ENCODE measurements at places on chromosomes 1 and 21.

DNA sequence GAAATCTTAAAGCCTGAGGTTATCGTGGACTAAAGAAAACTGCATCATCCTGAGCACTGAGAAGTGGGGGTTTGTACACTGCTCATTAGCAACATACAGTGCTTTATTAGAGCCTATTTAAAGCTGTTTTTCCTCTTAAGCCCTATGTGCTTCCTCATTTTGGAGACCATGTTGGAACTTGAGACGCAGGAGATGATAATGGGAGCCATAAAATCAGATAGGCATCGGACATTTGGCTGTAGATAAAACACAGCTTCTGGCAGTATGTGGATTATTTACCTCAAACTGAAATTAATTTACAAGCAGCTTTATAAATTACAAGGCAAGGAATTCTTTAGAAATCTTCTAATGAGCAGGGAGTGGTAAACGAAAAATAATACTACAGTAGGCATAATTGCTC is 147.7 kb upstream of the IVNS1ABP start:
- no peak for DNase-seq

- no peak for DNase-seq
Measured at GRCh38 chr1:22699681-22700520, 10.7 kb upstream of the EPHB2 start.

DNA sequence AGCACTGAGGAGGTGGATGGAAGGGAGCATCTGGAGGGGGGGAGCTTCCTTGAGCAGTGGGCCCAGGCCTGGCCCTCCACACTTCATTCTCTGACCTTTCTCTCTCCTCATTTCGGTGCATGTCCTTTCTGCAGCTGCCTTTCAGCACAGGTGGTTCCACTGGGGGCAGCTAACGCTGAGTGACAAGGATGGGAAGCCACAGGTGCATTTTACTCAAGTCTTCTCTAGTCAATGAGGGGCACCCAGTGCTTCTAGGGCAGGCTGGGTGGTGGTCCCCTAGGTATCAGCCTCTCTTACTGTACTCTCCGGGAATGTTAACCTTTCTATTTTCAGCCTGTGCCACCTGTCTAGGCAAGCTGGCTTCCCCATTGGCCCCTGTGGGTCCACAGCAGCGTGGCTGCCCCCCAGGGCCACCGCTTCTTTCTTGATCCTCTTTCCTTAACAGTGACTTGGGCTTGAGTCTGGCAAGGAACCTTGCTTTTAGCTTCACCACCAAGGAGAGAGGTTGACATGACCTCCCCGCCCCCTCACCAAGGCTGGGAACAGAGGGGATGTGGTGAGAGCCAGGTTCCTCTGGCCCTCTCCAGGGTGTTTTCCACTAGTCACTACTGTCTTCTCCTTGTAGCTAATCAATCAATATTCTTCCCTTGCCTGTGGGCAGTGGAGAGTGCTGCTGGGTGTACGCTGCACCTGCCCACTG is 43.2 kb downstream of the YARS1 start:
- DNase-seq, result no peak

- no peak for DNase-seq
Measured at GRCh38 chr1:225770561-225771248, 6.9 kb upstream of the SRP9 start.

DNA sequence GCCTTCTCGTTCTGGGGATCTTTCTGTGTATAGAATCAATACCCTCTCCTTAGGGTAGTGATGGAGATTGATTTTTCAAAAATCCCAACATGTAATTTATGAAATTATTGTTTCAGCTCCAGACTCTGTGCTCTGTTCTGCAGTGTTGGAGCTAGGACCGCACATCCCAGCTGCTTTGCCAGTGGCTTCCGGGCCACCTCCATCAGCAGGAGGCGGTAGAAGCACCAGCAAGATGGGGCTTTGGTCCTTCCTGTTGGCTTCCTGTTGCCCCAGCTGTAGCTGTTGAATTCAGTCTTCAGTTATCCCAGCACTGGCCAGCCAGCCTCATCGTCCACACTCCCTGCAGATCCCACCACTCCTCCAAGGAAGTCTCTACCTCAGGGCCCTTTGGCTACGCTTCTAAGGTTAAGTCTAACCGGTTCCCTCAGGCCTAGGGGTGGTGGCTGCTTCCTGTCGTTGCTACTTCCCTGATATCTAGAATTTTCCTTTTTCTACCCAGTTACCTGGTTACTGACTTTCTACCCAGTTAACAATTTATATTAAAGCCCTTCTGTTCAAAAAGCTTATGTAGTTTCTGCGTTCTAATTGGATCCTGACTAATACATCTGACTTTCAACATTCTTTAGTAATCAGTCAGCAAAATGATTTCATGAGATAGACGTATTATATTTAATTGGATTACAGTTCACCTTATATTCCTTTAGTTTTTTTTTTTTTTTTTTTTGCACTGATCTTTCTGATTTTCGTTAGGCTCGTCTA is 24.6 kb downstream of the GALNT2 start:
- DNase-seq, result peak; percentile 73

- DNase-seq, result peak; percentile 76
Measured at GRCh38 chr1:29793101-29793546, 556.8 kb downstream of the PTPRU start.

GRCh38 chr21:45079351-45079750 is 5.0 kb downstream of the ADARB1 start:
- DNase-seq, result no peak

DNA sequence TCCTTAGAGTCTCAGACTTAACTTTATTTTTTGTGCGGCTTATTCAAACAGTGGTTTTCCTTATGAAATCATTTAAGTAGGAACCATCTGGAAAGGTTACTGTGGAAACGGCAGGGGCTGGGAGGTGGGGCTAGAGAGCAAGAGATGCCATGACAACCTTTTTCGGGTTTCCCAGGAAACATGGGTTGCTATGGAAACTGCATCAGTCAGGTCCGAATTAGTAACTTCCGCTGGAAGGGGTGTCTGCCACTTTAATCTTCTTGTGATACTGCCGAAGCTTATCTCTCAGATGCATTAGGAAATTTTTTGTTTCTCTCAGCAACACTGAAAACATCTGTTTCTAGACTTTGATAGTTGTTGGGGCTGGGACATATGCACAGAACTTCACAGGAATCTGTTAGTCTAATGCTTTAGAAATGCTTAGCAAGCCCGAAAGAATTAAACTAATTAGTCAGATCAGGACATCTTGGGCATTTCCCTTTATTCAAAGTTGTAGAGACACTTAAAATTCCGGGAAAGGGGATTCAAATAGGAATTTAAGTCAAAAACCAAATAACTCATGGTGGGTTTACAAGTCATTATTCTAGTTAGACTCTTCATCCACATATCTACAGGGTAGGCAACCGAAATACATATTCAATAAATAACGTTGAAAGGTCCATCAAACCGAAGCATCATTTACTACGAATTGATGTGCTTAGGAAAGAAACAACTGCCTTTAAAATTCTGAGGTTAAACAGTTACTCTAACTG is 2.6 kb downstream of the KCNA3 start:
- peak; percentile 41 for DNase-seq

DNA sequence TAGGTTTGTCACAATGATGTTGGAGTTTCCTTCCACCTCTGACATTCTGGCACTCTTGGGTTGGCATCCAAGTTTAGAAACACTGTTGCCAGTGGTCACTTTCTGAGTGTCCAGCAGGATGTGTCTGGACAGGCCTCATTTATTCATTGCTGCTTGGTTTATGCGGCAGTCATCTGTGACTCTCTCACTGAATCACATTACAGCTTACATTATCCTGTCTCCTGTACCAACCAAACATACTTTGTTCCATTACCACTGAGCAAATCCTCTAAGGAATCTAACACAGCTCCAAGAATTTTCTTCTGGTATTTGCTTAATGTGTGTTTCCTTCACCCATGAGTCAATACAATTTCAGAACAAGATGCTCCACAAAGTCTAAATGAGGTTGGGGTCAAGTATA is 19.9 kb downstream of the SGIP1 start:
- peak; percentile 82 for DNase-seq

GRCh38 chr1:100349246-100349645 is 3.1 kb upstream of the CDC14A start:
- no peak for DNase-seq

DNA sequence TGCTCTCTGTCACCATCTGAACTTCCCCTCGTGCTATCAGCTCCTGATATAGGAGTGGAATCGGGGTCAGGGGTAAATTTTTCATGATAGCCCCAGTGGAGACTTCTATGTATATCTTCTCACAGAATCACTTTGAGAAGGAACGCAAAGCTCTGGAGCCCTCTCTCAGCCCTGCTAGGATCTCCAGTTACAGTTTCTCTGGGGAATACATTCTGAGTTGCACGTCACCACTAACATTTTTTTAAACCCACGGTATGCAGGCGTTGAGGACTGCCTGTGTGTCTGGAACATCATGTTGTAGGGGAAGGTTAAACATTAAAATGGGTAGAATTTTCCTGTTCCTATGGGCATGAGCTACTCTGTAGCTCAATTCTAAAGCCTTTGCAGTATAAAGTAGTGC is 116.4 kb upstream of the FAM78B start:
- DNase-seq, result peak; percentile 2

DNA sequence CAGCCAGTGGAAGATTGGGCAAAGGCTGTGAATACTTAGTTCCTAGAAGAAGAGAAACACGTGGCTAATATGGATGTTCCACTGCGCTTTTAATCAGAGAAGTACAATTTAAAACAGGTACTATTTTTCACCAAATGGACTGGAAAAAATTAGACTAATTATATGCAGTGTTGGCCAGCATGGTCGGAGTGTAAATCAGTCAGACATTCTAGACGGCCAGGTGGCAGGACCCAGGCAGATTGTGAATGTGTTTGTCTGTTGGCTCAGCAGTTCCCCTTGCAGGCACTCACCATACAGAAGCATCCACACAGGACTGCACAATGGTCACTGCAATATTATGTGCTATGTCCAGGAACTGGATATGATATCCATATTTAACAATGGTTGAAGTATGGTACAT is 23.9 kb upstream of the SLC25A34 start:
- DNase-seq, result no peak

DNA sequence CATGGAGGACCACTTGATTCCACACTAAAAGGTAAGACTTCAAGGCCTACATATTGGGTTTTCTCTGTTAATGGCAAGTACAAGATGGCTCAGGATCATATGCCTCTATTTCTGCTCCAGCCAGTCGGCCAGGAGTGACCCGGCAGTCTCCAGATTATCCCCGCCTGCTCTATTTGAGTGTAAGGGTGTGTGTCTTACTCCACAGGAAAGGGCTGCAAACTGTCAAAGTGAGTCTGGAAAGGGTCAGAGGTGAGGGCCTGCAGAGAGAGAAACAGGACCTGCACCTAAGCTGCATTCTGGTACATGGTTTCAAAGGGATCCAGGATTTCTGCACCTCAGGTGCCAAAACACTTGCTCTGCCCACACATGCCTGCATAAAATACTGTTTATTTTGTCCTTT is 9.2 kb downstream of the ZNF692 start:
- DNase-seq, result no peak

DNA sequence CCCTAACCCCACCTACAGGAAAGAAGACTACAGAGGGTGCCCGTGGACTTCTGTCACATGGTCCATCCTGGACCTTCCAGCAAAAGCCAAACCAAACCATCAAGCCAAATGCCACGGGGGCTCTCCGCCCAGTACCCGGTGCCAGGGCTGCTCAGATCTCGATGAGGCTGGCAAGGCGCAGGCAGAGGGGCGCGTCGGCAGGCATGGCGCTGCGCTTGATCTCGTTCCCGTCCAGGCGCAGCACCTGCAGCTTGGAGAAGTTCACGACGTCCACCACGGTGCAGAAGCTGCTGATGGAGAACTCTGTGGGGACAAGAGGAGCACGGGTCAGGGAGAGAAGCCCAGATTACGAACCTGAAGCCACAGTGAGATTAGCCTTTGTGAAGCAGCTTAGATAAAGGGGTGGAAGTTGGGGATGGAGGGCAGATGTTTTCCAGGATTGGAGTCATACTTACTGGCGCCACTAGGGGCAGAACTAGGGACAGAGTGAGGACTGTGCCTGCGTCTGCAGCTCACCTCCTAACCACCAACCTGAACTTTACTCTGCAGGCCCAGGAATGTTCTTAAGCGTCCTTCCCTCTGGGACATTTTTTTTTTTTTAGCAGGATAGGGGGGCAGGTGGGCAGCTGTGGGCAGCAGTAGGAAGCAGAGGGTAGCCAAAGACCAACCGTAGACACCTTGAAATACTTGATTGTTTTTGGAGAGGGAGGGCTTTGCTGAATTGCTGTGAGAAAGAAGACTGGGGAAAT is 8.6 kb downstream of the FMOD start:
- peak; percentile 33 for DNase-seq

- DNase-seq, result peak; percentile 51
Measured at GRCh38 chr1:234597894-234598293, 12.1 kb downstream of the IRF2BP2 start.

- peak; percentile 78 for DNase-seq
Measured at GRCh38 chr1:44390277-44390676, 14.8 kb upstream of the RNF220 start.

GRCh38 chr21:17119466-17120297 is 393.2 kb upstream of the CXADR start:
- no peak for DNase-seq

GRCh38 chr21:15018382-15018781 is 46.4 kb downstream of the NRIP1 start:
- no peak for DNase-seq

GRCh38 chr1:35559317-35559944 is 1.8 kb downstream of the NCDN start:
- DNase-seq, result no peak

Measured in fibroblast of skin of right biceps (primary cell).